ENCODE measurements at places on chromosomes 3 and 15.

- DNase-seq: no peak
Measured at GRCh38 chr15:101732772-101733171, 8.5 kb upstream of the TARS3 start.

GRCh38 chr3:30628901-30629590 is 22.6 kb downstream of the TGFBR2 start:
- DNase-seq: no peak

GRCh38 chr15:72591361-72591760 is 63.1 kb upstream of the GOLGA6B start:
- no peak for DNase-seq

- no peak for DNase-seq
Measured at GRCh38 chr3:167078070-167078622, 302.0 kb downstream of the ZBBX start.

DNA sequence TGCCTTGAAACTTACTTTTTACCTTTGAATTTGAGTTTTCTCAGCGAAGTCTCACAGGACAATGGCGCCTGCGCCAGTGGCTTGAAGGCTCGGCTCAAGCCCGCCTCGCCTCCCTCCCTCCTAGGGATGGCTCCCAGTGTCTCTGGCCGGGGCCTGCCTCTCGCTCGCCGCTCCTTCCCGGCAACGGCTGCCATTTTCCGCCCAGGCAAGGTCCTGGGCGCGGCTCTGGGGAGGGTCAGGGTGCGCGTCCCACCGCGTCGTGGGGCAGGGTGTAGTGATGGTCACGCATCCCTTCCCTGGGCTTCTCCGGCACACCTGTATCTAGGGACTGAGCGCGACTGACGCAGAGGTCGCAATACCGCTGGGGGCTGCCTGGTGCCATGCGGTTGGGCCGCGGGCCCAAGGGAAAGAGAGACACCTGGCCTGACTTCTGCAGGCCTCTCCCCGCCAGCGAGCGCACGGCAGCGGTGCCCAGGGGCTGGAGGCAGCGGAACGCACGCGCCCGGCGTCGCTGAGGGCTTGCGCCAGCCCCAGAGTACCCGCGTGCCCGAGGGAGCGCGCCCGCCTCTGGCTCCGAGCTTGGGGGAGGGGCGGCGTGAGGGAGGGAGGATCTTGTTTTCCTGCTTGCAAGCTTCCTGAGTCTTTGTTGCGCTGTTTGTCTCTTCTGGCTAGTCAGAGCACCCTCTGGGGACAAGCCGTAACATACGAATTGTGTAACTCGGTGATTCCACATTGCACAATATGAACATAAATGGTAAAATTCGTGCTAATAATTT is 20.7 kb upstream of the FEM1B start:
- DNase-seq: peak; percentile 33

DNA sequence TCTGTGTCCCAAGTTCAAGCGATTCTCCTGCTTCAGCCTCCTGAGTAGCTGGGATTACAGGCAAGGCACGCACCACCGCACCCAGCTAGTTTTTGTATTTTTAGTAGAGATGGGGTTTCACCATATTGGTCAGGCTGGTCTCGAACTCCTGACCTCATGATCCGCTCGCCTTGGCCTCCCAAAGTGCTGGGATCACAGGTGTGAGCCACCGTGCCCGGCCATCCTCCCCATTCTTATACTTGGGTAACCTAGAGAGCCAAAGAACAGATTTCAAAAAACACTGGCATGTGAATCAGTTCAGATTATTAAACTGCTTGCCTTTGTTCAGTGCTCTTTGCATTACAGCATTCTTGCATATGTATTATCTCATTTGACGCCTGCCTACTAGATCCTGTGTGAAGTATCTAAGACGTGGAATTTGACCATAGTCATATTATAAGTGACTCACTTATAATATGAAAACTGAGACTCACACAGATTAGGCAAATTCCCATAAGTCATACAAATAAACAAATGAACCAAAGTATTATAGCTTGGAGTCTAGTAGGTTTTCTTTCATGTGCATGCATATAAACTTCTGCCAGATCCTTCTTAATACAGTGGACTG is 123.5 kb downstream of the UNC13C start:
- DNase-seq: no peak

- DNase-seq: no peak
Measured at GRCh38 chr3:59006634-59007517, 42.9 kb downstream of the CFAP20DC start.

- DNase-seq: no peak
Measured at GRCh38 chr3:47940232-47940631, 76.0 kb downstream of the MAP4 start.

- no peak for DNase-seq
Measured at GRCh38 chr15:61032600-61033286, 196.4 kb downstream of the RORA start.

- DNase-seq: no peak
Measured at GRCh38 chr3:184907681-184908649, 96.0 kb downstream of the VPS8 start.

- DNase-seq: no peak
Measured at GRCh38 chr15:52784799-52785671, 5.1 kb downstream of the ONECUT1 start.

- no peak for DNase-seq
Measured at GRCh38 chr3:55203006-55203405, 275.1 kb upstream of the LRTM1 start.

DNA sequence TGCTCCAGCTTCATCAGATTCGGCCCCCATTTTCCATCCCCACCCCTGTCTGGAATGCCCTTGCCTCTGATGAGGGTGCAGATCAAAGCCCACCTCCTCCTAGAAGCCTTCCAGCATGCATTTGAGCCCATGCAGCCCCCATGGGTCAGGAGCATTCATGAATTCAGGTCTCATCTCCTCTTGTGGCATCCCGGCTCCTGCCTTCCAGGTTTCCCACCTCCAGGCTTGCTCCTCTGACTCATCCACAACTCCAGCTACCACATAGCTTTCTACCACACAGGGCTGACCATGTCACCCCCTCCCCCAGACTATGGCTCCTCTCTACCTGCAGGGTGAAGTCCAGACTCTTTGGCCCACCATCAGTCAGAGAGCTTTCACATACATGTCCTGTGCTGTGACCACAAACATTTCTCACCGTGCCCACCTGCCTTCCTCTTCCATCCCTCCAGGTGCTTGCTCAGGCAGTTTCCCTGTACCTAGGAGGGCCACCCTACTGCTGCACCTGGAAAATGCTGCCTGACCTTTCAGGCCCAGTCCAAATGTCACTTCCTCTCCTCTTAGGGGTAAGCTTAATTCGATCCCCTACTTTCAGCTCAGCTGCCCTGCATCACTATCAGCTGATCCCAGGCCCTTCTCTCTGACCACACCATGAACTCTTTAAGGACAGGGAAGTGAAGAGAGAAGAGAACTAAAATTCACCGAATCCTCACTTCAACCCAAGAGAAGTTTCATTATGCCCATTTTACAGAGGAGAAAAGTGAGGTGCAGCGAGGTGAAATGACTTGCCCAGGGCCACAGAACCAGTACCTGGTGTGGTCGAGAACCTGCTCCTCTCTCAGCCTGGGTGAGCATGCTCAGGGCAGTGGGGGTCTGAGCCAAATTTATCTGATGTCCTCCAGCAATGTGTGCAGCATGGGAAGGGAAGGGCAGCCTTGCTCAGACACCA is 13.7 kb upstream of the FGD5 start:
- no peak for DNase-seq

DNA sequence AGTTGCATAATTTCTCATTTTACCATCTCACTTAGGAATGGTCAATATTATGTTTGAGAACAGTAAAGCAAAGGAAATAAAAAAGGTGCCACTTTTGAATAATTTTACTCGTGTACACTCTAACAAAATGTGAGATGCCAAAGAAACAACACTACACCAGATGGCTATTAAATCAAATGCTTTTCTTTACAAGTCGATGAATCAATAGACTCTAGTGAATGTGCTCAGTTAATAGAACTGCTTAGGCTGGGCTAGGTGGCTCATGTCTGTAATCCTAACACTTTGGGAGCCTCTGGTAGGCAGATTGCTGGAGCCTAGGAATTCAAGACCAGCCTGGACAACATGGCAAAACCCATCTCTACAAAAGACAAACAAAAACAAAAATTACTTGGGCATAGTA is 87.9 kb downstream of the ZNF609 start:
- DNase-seq: no peak

DNA sequence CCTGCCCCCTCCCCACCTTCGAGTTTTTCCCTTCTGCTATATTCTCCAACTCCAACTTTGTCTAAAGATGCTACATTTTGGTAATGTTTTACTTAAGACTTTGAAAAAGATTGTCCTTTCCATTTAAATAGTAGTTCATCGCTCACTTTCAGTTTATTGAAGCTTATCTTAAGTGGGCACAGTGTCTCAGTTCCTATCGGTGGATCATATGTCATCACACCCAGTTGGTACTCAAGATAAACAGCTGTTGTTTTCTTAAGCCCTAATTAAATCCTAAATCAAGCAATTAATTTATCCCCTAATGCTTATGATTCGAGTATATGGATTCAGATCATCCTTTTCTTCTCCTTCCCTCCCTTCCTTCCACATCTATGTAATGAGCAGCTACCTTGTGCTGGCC is 210.7 kb downstream of the TLE3 start:
- DNase-seq: no peak

DNA sequence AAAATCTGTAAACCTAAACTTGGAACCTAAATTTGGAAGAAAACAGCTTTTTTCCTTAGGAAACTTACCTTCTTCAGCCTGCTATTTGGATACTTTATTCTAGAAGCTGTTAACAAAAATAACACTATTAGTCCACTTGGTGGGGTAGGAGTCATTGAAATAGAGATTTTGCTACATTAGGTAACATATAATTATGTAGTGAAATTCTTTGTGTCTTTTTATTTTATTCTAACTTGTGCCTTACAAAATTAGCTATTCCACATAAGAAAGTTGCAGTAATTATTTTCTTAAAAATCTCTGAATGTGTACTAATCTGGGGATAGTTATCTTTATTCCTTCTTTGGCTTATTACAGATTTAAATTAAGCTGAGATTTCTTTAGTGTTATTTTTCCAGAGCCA is 360.4 kb upstream of the ROBO2 start:
- no peak for DNase-seq

Measured in stimulated activated CD4-positive, alpha-beta T cell treated with anti-CD3 and anti-CD28 coated beads, TNF-alpha, amount 100 ng/mL, for 24 hours (primary cell).